ENCODE measurements at places on chromosomes 4 and X. TPM values are rescaled to one million over a fixed set of nuclear protein-coding genes. Genes with fewer than 3 reads are reported as not detected.

- H3K27ac ChIP-seq: no peak overlapping the region
- H3K4me3 ChIP-seq: no peak overlapping the region
- no peaks in the 10 kb centered on the region for H3K36me3 ChIP-seq
- H3K4me1 ChIP-seq: no peaks in the 10 kb centered on the region
- no peak for DNase-seq
- no peaks in the 10 kb centered on the region for H3K27me3 ChIP-seq
Measured at GRCh38 chr4:123950530-123950929, 553.9 kb downstream of the SPRY1 start.

DNA sequence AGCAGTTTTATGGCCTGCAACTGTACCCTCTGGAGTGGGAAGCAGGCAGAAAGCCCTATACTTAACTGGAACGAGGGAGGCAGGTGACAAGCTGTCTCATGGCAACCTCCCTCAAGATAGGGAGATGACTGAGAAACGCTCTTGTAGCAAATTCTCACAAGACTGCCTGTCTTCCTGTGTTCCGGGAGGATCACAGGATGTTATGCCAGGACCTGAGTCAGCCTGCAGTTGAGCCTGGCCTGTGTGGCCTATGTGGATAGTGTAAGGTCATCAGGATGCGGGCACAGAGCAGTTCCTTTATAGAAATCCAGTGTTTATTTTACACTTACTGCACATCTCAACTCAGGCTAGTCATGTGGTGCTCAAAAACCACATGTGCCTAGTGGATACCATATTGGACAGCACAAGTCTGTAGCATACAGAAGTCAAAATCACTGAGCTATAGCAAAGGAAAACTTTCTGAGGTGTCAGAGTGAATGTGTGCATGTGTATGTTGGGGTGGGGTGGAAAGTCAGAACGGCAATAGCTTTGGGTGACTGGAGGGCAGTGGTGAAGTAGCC, 25.2 kb downstream of the TAF7L start:
- no peaks in the 10 kb centered on the region for H3K36me3 ChIP-seq
- no peaks in the 10 kb centered on the region for H3K27me3 ChIP-seq
- no peak overlapping the region for H3K27ac ChIP-seq

DNA sequence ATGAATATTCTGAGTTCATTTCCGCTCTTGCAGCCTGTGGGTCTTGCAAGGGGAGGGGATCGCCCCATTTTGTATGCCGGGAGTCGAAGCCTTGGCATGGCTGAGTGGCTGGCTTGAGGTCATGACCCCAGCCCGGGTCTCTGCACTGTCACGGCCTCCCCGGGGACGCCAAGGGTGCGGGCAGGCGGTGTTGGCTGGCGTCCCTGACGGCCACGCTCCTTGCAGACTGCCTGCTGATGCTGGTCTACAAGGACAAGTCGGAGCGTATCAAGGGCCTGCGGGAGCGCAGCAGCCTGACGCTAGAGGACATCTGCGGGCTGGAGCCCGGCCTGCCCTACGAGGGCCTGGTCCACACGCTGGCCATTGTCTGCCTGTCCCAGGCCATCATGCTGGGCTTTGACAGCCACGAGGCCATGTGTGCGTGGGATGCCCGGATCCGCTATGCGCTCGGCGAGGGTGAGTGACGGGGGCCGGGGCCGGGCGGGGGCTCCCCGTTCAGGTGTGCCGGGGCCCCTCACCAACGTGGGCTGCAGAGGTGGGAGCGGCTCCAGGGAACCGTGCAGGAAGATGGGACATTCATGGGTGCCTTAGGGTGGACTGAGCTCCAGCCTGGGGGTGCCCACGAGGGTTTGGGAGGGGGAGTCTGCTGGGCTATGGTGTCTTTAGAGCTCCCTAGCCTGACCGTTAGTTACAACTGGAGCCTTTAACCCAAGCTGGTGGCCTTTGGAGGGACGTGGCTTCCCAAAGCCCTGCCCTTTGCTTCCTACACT, 10.3 kb downstream of the DOK7 start:
- no peaks in the 10 kb centered on the region for H3K27me3 ChIP-seq
- no peaks in the 10 kb centered on the region for H3K36me3 ChIP-seq
- no peak overlapping the region for H3K27ac ChIP-seq
- H3K4me1 ChIP-seq: no peaks in the 10 kb centered on the region
- no peak overlapping the region for H3K4me3 ChIP-seq

Gene HTR2C
- not detected for total RNA-seq

Gene VCX3A
- not detected for total RNA-seq

GRCh38 chr4:577499-578450, 1.7 kb upstream of the TMEM271 start:
- peaks cover 4% of the 10 kb centered on the region for H3K4me1 ChIP-seq
- H3K27ac ChIP-seq: no peak overlapping the region
- H3K27me3 ChIP-seq: no peaks in the 10 kb centered on the region
- no peaks in the 10 kb centered on the region for H3K36me3 ChIP-seq
- no peak overlapping the region for H3K4me3 ChIP-seq

GRCh38 chr4:156924774-156925315, 46.8 kb downstream of the PDGFC start:
- no peaks in the 10 kb centered on the region for H3K4me1 ChIP-seq
- no peak for DNase-seq
- H3K36me3 ChIP-seq: no peaks in the 10 kb centered on the region
- no peak overlapping the region for H3K4me3 ChIP-seq

Gene GATA1
- total RNA-seq: not detected

Gene SLC9A6
- total RNA-seq: 18.3 TPM

- H3K4me1 ChIP-seq: no peaks in the 10 kb centered on the region
- no peak overlapping the region for H3K27ac ChIP-seq
- H3K4me3 ChIP-seq: no peak overlapping the region
Measured at GRCh38 chrX:16435399-16435986, 214.5 kb upstream of the S100G start.

DNA sequence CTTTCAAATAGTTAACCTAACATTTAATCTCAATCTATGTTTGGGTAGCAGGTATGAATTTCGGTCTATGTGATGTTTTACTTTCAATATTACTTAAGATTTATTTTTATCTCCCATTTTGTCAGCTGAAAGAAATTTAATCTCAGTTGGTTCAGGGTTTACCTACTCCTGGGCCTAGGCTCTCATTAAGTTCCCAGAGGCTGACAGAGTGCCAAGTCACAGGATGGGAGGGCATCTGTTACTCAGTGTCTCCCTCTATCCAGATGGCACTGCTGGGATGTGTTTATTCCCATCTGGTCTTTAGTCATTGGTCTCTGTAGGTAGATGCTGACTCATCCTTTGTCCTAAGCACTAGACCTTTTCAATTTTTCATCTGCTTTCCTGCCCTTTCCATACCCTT, 129.4 kb upstream of the ARSJ start:
- no peak for DNase-seq
- no peaks in the 10 kb centered on the region for H3K4me1 ChIP-seq
- no peak overlapping the region for H3K27ac ChIP-seq

DNA sequence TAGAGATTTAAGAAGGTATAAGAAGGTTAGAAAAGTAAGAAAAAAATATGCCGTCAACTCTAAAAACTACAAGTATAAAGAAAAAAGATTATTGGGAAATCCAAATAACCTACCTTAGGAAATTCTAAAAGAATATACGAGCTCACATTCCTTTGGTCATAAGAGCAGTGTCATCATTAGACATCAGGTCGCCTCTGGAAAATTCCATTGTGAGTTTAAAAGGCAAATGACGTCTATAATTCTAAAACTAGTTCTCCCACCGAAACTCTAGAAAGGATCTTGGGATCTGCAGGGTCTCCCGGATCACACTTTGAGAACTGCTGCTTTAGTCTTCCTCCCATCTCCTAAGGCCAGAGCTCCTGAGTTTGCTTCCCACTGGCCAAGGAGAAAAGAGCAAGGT, 518 bp upstream of the SAT1 start:
- peaks cover 22% of the 10 kb centered on the region for H3K4me1 ChIP-seq
- no peaks in the 10 kb centered on the region for H3K27me3 ChIP-seq
- peak overlapping the region; percentile 69 for H3K27ac ChIP-seq
- H3K36me3 ChIP-seq: peaks cover 23% of the 10 kb centered on the region
- H3K4me3 ChIP-seq: peak overlapping the region; percentile 72
- no peak for DNase-seq

Gene SLC6A14
- not detected for total RNA-seq

Gene C1GALT1C1
- total RNA-seq: 25.8 TPM

Gene SH3D19
- not detected for total RNA-seq

DNA sequence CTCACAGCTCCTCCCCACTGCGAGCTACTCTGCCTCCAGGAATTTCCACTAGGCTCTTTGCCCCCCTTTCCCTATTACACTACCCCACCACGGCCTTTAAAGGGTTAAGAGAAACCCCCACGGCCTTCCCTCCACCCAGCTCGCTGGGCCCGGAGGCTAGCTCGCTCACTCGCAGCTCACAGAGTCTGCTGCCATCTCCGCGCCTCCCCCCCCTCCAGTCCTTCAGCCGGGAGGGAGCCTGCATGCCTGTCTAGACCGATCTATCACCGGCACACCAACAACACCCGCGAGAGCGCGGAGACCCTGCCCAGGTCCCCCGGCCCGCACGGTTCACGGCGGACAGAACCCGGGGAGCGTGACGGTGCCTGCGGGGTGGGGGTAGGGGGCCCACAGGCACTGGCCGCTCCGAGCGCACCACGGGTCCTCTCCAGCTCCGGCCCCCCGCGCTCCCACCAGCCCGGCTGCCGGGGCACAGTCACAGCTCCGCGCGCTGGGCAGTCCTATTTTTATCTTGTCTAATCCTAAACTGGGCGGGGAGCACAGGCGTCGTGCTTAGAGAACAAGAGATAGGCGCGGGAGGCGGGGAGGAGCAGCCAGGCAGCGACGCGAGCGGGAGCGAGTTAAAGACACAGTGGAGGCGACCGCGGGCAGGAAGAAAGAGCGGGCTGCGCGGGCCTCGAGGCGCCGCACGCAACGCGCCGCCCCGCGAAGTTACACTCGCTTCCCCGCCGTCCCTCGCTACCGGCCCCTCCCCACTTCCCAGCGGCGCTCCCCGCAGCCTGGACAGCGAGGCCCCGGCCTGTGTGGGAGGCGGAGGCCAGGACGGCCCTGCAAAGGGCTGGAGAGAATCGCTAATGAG, 3.5 kb downstream of the BCOR start:
- no peak for DNase-seq
- 0 out of 2 replicates have a peak, but pooled peaks cover 2% of the 10 kb centered on the region for H3K27me3 ChIP-seq

- no peak overlapping the region for H3K4me3 ChIP-seq
- no peaks in the 10 kb centered on the region for H3K27me3 ChIP-seq
- no peak for DNase-seq
- no peak overlapping the region for H3K27ac ChIP-seq
Measured at GRCh38 chr4:4302416-4302815, 12.4 kb downstream of the ZBTB49 start.

DNA sequence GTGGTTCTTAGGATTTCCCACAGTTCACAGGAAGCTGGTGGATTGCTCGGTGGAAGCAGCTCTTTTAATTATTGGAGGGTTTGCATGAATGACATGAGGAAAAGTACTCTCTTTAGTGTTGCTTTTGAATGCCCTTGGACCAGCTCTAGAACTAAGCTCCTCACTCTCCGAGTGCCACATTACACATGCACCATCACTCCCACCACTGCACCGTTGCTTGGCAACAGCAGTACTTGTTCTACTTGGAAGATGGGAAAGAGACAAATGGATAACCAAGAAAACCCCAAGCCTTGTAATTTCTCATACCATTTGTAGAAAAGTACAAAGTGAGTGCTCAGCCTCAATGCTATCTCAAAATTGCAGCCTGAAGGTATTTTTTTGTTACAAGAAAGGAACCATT, 620.2 kb upstream of the BOD1L1 start:
- no peaks in the 10 kb centered on the region for H3K36me3 ChIP-seq
- H3K4me3 ChIP-seq: no peak overlapping the region
- no peak overlapping the region for H3K27ac ChIP-seq
- no peak for DNase-seq

Gene ZNF141
- 71.9 TPM for total RNA-seq

GRCh38 chrX:7025471-7025870, 122.0 kb upstream of the STS start:
- peaks cover 38% of the 10 kb centered on the region for H3K4me1 ChIP-seq
- H3K36me3 ChIP-seq: no peaks in the 10 kb centered on the region
- H3K4me3 ChIP-seq: peak overlapping the region; percentile 57
- peak; percentile 95 for DNase-seq

GRCh38 chr4:7487998-7488671, 53.4 kb upstream of the PSAPL1 start:
- DNase-seq: no peak
- no peaks in the 10 kb centered on the region for H3K4me1 ChIP-seq
- H3K4me3 ChIP-seq: no peak overlapping the region
- no peaks in the 10 kb centered on the region for H3K27me3 ChIP-seq
- no peak overlapping the region for H3K27ac ChIP-seq
- H3K36me3 ChIP-seq: no peaks in the 10 kb centered on the region

Gene MAGED4
- total RNA-seq: not detected

DNA sequence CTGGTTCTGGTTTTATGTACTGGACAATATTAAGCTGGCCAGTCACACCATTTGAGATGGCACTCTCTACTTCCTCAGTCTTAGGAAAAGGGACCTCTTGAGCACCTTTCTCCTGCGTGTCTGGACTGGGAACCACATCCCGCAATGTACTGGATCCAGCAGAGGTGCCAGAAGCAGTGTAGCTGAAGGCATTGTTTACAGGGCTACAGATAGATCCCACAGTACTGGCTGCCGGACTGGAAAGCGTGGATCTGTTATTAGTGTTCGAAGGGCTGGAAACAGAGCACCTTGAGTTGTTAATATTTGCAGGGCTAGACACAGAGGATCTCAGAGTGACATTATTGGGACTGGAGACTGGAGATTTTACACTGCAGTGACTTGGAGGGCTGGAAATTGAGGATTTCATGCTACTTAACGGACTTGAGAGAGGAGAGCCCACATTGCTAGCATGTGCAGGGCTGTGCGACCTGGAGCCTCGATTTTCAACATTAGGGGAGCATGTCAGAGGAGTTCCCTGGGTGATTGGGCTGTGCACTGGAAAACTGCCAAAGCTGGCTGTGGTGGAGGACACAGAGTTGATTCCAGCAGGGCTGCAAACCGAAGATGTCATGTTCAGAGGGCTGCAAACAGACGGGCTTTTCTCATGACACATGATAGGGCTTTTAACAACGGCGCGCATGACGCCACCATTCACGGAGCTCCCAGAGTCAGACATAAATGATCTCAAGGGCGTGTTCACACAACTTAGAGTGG, 6.4 kb downstream of the NR3C2 start:
- H3K4me1 ChIP-seq: no peaks in the 10 kb centered on the region
- no peaks in the 10 kb centered on the region for H3K36me3 ChIP-seq
- no peak overlapping the region for H3K4me3 ChIP-seq
- no peak overlapping the region for H3K27ac ChIP-seq
- no peak for DNase-seq

Gene TMSB15B
- 13.2 TPM for total RNA-seq

Gene NXF2
- total RNA-seq: not detected

DNA sequence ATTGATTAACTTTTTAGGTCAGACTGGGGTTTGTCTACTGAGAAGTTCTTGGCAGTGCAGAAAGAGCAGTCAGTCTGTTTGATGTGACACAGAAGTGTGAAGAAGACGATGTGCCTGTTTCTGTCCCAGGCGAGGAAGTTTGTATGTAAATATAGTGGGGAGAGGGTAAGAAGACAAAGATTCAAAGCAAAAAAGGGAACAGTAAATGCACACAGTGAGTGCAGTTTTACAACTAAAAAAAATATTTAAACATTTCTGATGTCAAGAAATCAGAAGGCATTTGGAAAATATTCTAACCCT, 264.9 kb downstream of the RAPGEF2 start:
- H3K36me3 ChIP-seq: no peaks in the 10 kb centered on the region
- no peak overlapping the region for H3K27ac ChIP-seq
- no peak for DNase-seq
- H3K27me3 ChIP-seq: 0 out of 2 replicates have a peak, but pooled peaks cover 3% of the 10 kb centered on the region
- H3K4me1 ChIP-seq: peaks cover 8% of the 10 kb centered on the region
- H3K4me3 ChIP-seq: no peak overlapping the region

All from Karpas-422 (cell line).